CD4-positive, alpha-beta T cell treated with Interleukin-17A for 1 hour (primary cell): ENCODE measurements at places on chromosomes 3 and 15.

DNA sequence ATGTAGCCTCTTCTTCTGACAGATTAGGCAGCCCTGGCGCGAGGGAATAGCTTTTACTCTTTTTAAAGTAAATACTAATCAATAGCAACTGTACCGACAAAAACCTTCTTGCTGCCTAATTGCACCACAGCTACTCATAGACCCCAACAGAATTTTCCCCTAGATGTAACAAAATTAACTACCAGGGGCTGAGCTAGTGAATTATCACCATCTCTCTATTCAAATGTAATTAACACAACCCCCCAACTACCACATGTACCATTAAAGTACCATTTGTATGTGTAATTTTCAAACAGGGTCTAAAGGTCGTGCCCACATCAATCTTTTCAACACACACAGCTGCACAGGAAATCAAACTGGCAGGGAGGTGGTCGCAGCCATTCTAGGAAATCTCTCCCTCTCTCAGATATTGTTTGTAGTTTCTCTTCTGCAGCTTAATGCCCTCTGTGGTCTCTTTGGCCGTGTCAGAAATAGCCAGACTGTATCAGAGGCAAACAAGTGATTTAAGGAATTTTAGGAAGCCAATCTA, 322.9 kb downstream of the RORA start:
- DNase-seq: no peak

GRCh38 chr3:133860519-133860918, 35.2 kb downstream of the RAB6B start:
- DNase-seq: no peak

DNA sequence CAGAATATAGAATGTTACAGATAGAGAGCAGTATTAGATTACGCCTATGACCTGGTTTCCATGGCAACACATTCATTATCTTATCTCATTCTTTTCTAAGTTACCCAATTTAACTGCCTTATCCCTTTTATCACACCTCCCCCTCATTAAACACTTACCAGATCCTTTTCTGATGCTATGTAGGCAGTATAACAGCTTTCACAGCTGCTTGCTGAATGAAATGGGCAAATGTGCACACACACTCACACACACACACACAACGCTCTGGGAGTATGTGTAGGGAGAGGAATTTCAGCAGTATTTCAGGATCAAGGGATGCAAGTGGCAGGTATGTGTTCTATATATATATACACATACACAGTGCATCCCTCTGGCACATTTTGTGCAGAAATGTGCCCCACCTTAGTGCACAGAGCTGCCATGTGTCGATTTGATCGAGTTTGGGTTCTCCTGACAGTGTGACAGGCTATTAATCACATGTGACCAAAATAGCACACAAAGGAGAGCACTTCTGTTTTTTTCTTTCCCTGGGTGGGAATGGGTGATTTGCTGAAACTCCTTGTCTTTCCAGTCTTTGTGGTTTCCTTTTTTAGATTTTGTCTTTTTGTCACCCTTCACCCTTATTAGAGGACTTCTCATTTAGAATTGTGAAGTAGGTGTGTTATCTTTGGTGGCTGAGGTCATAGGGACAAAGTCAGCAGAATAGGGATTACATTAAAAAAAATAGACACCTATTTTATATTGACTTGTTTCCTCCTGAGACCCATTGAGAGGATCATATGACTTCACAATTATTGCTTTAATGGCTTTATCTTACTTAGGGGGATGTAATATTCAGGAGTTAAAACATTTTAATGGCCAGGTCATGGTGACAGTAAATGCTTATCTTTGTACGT, 553.7 kb downstream of the PDCD6IP start:
- DNase-seq: no peak

DNA sequence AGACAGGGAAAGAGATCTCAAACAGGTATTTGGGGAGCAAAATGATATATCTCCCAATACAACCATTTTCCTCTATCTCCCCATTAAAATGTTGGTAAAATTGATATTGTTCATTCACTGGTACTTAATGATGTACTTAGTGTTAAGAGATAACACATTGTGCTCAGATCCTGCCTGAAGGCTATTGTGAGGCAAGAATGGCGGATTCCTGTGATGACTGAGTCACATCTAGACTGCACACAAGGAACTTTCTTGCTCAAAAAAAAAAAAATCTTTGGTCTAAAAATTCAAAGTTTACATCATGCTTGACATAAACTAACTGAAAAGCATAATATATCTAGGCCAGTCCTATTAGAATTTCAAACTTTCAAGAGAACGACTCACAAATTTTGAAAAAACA, 171.1 kb upstream of the TTC14 start:
- no peak for DNase-seq

- DNase-seq: no peak
Measured at GRCh38 chr3:115445559-115445958, 177.8 kb upstream of the GAP43 start.

DNA sequence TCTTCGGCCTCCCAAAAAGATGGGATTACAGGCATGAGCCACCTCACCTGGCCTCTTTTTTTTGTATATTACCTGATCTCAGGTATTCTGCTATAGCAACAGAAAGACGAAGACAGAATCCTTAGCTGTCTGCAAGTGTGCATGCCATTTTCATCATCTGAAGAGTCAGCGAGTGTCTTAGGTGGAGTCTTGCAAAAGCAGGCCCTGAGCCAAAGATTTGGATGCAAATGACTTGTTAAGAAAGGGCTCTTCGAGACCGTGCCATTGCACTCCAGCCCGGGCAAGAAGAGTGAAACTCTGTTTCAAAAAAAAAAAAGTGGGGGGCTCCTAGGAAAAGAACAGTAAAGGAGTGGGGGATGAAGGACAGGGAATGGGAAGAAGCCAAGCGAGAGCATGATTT, 10.2 kb upstream of the TRIM69 start:
- DNase-seq: no peak

DNA sequence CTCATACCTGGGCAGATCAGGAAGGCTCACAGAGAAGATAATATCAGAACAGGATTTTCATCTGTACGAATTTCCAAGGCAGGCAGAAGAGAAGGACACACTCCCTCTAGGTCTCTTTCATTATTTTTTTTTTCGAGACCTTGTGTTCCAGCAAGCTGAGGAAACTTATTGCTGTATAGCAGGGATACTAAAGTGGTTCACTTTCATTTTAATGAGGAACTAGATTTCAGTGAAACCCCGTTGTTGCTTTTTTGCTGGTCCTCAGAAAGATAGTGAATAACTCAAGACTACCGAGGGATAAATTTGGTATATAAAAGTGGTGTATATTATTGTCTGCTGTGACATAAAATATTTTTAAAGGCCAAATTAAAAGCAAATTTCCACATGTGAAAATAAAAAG, 24.6 kb downstream of the MEIS2 start:
- no peak for DNase-seq

GRCh38 chr3:69239063-69239462, 116.7 kb upstream of the LMOD3 start:
- no peak for DNase-seq

- no peak for DNase-seq
Measured at GRCh38 chr3:129101370-129102138, 20.1 kb downstream of the RAB43 start.

- no peak for DNase-seq
Measured at GRCh38 chr15:60651734-60652141, 172.8 kb upstream of the ICE2 start.

DNA sequence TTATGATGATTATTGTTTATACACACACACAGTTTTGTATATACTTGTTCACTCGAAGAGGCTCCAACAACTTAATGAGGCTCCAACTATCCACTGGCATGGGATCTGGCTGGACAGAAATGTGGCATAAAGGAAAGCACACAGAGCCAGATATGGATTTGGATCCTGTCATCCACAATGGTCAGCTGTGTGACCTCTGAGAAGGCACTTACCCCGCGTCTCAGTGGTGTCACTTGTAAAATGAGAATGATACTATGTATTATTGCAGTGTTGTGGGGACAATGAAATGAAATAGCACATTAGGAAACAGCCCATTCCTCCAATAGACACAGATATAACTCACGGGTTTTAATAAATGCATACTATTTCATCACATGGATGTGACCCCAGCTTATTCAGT, 42.2 kb downstream of the PDZRN3 start:
- DNase-seq: no peak

DNA sequence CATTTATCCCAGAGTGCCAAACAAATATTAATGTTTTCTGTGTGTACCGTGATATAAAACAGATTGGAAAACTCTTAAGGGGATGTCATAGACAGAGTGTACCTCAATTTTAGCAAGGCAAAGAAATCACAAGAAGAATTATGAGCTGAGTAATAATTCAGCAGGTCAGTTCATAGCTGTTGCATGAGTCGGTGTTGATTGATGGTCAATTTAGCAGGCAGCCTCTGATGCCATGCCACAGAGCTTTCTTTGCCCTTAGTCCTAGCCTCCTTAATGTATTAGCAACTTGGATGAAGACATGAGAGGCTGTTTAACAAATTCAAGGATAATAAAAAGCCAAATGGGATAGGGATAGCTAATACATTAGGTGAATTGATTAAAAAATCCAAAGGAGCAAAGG, 6.8 kb downstream of the SLC35A5 start:
- DNase-seq: no peak

DNA sequence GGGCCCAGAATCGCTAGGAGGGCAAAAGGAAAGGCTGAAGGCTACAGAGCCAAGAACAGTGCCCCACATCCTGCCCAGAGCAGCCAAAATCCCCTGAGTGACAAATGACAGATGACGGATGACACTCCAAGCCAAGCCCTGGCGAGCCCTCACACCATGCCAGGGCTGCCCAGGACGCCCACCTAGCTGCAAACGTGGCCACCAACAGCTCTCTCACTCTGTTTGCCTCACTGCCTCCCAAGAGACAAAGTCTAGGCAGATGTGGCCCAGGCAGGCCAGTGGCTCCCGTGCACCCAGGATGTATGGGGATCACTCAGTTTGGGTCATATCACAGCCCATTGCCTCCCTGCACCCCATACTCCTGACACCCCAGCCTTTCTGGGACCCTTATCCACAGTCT, 270.1 kb upstream of the NSMCE3 start:
- no peak for DNase-seq

- DNase-seq: no peak
Measured at GRCh38 chr3:149245738-149246451, 24.3 kb upstream of the CP start.
